ENCODE measurements at places on chromosomes 12 and 14. TPM values are rescaled to one million over a fixed set of nuclear protein-coding genes. Genes with fewer than 3 reads are reported as not detected.

GRCh38 chr12:82886671-82887340, 200.1 kb downstream of the TMTC2 start:
- no peak for DNase-seq

GRCh38 chr12:124509676-124510300, 57.6 kb downstream of the NCOR2 start:
- DNase-seq = peak; percentile 75

DNA sequence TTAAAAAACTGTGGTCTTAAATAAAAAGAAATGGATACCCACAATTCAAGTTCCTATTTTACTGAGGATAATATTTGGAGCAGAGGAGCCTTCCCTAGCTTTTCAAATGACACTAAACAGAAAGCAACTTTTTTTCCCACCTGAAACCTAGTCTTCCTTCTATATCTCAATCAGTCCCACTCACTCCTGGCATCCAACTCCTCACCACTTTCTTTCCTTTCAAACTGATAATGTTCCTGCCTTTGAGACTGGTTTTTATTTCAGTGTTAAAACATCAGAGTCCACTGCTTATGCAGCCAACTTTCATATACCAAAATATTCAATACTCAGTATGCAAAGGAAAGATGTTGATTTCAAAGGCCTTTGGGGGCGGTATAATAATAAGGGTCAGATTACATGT, 225.6 kb downstream of the GXYLT1 start:
- no peak for DNase-seq

- no peak for DNase-seq
Observed at GRCh38 chr12:94766397-94766796, 116.0 kb upstream of the TMCC3 start.

DNA sequence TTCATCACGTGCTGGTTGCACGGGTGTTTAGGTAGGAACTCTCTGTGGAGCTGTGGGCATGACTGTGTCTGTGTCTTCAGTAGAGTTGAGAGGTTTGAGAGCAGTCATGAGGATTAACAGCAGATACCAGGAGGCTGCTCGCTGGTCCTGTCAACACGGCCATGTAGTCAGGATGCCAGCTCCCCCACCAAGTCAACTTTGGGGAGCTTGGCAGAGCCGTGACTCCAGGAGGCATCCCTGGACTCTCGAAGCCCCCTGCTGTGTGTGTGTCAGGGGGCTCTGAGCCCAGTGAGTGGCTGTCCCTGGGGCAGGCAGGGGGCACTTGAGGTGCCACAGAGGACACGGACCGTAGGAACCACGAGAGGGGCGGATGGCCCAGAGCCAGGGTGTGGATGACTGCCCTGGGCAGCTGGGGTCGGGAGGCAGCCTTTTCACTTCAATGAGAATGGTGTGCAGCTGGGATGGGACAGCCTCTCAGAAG, 7.2 kb upstream of the GPR132 start:
- no peak for DNase-seq

- no peak for DNase-seq
Observed at GRCh38 chr14:58479975-58480374, 52.5 kb downstream of the KIAA0586 start.

DNA sequence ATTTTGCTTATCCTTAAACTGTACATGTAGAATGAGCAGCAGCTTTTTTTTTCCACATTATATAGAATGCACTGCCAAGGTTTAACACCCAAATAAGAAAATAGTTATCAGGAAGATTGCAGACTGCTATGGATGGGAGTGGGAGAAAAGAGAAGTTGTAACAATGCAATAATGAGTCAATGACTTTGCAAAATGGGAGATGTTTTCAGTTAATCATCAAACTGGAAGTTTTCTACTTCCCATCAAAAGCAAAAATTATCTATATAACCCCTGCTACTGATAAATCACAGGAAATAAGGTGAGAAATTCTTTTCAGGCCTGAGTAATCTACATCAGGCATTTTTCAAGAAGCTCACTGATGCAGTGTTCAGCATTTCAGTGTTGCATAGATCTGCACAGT, 309.1 kb downstream of the GXYLT1 start:
- DNase-seq = no peak

DNA sequence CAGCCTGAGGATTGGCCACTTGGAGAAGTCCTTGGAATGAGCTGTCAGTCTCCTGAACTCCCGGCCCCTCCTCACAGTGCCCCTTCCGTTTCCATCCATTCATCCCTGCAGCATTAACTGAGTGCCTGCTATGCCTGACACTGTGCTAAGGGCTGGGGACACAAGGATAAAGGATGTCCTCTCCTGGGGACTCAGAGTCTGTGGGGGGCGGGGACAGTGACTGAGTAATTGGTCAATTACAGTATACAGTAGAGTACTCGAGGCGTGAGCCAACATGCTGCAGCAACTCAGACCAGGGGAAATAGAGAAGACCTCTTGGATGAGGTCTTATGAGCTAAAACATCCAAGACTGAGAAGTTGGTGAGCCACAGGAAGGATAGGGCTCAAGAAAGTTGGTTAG, 43.4 kb upstream of the PWP1 start:
- no peak for DNase-seq

DNA sequence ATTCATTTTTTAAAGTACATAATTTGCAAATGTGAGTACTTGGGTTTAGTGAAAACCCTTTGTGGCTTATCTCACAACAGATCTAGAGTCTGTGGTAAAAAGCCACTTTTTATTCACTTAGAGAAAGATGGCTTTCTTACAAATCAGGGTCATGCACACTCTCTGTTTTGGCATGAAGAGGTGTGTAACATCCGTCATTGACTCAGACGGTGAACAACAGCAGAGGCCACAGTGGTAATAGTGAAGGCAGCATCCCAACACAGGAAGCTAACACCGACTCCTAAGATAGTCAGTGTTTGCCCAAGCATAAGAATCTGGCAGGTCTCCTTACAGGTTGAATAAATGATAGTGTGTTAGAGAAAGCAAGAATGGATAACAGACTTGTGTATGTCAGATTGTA, 593.0 kb downstream of the SOX5 start:
- no peak for DNase-seq

DNA sequence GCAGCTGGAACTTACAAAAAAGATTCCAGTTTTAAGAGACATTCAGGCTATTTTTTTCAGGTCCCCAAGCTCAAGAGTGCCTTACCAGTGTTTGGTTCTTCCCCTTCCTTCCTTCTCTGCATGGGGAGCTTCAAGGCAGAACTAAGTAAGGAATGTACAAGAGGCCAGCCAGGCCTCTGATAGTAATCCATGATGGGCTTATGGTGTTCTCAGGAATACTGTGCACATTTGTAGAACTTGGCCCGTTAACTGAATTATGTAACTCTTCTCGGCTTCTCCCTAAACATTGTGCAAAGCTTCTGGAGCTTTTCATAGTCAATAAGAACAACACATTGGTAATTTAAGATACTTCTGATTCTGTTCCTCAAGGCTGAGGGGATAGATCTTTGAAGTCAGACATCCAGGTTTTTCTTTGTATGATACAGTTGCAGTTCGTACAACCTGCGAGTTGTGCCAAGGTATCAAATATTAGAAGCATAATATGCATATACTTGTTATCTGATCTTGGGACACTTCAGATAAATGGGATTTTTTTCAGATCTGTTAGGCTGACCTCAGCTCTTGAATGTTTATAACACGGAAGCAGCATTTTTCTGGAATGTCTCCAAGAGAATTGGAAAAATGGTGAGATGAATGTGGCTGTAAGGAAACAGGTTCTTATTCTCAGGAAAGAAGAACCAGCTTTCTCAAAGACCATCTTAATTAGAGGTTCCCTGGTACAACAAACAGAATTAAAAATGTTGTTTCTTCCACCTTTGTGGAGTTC, 148.6 kb downstream of the ANO4 start:
- no peak for DNase-seq

GRCh38 chr12:93812626-93813025, 135.5 kb downstream of the CRADD start:
- no peak for DNase-seq

The TAC3 gene
- not detected for total RNA-seq

DNA sequence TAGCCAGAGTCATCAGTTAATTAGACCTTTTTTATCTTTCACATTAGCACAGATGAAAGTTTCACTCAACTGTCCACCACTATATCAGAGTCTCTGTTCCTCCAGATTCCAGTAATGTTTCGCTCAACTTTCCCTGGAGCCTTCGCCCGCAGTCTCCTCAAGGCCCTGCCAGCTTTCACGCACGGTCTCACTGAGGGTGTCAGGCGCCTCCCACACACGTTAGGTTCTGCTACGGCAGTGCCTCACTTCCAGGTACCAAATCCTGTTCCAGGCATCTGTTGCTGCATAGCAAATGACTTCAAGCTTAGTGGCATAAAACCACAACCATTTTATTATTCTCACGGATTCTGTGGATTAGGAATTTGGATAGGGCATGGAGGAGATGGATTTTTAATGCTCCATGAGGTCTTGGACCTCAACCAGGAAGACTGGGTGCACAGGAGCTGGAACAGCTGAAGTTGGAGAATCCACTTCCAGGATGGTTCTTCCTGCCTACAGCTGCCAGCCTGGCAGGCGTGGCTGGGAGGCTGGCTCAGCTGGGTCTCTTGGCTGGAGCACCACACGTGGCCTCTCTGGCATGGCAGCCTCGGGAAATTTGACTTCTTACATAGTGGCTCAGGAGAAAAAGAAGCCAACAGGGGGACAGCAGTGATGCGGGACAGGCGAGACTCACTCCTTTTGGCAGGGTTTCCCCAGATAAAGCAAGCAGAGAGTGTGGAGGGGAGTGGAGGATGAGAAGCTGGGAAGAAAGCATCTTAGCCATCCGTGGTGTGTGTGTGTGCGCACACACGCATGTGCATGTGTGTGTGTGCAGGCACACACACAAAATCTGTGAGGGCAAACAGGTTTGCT, 21.3 kb upstream of the BCDIN3D start:
- DNase-seq = no peak

GRCh38 chr14:49924852-49925251, 32.0 kb downstream of the ARF6 start:
- no peak for DNase-seq

The C12orf54 gene
- total RNA-seq = 1.5 TPM

DNA sequence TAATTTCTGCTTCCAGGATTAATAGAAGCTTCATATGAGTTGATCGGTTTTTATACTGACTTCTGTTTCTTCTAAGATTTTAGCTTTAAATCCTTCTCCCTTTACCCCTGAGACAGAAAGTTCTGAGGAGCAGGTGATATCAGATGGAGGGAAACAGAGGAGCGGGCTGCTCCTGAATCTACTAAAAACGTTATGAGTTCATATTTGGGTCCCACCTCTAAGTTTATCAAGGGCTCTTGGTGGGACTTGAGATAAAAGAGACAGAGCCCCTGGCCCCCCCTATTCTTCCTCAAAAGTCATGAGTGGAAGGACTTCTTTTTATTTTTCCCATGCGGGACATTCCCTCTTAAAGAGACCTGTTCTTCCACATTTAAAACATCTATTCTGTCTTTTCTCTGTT, 23.8 kb downstream of the CLEC2A start:
- DNase-seq = no peak

GRCh38 chr14:93015505-93015904, 92.6 kb downstream of the CHGA start:
- DNase-seq = no peak

DNA sequence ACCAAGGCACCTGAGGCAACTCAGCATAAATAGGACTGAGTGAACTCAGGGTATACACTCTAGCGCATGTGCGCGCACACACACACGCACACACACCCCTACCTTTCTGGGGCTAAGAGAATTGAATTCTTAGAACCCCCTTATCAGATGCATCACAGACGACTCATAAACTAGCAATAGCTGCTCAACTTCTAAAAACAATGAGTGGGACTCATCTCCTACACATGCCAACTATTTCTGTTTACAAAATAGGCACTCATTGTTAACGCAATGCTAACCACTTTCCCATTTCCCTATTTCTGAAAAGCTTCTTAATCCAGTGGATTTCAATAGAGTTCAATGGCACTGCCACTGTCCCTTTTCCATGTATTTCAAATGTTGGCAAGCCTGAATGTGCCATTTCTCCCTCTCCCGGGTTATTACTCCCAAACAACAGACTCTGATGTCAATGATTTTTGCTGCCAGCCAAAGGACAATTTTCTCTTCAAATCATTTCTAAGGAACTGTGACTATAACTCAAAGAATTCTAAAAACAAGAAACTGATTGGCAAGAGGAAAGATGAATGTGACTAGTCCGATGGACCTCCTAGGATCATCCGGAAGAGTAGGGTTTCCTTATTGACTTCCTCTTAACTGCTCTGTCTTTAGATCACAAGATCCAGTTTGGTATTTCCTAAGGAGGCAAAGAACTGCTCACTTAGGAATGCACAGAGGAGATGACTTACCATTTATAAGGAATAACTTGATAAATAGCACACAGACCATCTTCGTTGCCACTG, 48.8 kb downstream of the SLC38A1 start:
- DNase-seq = no peak

GRCh38 chr12:24139035-24139434, 189.6 kb upstream of the SOX5 start:
- DNase-seq = no peak

GRCh38 chr12:105644770-105645169, 314.3 kb downstream of the C12orf75 start:
- DNase-seq = no peak

DNA sequence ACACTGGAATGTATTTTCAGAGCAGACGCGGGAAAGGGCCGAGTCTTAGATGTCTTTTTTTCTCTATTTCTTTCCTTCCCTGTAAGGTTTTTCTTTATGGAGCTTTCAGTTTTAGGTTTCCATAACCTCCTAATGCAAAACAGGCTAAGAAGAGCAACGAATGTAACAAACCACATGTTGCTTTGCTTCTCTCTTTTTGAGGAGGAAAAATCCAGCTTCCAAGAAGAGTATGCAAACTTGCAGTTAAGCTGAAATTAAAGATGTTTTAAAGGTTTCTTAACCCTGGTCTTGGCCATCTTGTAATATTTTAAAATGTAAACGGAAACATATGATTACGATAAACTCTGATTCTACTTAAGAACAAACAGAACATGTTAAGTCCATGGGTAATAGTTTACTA, 86.9 kb downstream of the PRICKLE1 start:
- no peak for DNase-seq

The POLE2 gene
- total RNA-seq = 4.6 TPM

The PLA2G1B gene
- total RNA-seq = not detected

GRCh38 chr12:57625261-57626032, 7.6 kb downstream of the B4GALNT1 start:
- no peak for DNase-seq

DNA sequence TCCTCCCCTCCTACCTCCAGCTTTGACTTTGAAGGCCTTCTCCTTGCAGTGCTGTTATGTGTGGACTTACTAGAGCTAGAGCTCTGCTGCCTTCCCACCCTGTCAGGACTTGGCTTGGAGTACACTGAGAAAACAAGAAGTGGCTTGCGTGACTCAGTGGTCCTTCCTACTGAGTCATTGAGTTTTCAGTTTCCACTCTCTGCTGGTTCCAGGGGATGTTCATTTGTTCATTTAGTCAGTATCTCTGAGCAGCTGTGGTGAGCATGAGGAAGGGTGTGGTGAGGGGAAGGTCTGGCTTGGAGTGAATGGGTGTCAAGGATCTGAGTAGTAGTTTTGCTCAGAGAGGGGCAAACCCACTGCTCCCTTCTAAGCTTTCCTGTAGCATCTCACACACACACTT, 17.2 kb upstream of the ELK3 start:
- DNase-seq = no peak

Measured in ureter (tissue), 1 donor.